ENCODE measurements at places on chromosomes 5 and 9.

DNA sequence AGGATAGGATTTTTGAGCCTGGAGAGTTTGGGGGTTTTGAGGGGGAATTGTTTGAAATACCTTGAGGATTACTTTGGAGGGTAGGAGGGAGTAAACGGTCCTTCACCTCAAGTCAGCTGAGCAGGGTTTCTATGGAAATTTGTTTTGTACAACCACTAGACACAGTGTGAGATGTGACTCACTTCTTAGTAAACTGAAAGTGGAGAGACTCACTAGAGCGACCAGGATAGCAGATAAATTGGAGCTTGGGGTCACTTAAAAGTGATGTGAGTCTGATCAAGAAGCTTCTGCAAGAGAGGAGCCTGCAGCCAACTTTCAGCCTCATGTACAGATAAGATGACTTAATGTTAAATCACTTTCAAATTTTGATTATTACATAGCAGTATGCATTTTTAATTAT, 1945.9 kb upstream of the NUDT12 start:
- DNase-seq: no peak

- DNase-seq: peak; percentile 81
Measured at GRCh38 chr5:157390551-157391297, 69.3 kb upstream of the NIPAL4 start.

- DNase-seq: no peak
Measured at GRCh38 chr9:14095277-14095676, 218.7 kb downstream of the NFIB start.

DNA sequence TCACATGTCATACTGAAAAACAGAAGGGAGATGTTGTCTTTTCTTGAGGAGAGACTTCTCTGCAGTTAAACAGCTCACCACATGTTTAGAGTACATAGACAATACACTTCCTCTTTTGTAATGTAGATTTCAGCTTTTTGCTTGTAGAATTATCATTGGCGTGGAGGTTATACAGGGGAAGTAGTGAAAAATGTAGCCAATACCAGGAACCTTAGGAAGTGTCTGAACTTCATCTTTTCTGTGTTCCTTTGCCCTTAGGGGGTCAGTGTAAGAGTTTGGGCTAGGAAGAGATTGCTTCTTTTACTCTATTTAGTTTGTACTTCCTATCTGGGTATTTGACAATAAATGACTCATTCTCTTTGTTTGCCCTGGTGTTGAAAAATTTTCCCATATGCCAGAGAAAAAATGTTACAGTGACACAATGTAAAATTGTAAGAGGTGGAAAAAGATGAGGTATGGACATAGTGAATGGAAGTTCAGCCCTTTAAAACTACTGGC, 21.0 kb upstream of the CDKN2B start:
- DNase-seq: no peak

- no peak for DNase-seq
Measured at GRCh38 chr5:14807471-14807870, 64.1 kb downstream of the ANKH start.

DNA sequence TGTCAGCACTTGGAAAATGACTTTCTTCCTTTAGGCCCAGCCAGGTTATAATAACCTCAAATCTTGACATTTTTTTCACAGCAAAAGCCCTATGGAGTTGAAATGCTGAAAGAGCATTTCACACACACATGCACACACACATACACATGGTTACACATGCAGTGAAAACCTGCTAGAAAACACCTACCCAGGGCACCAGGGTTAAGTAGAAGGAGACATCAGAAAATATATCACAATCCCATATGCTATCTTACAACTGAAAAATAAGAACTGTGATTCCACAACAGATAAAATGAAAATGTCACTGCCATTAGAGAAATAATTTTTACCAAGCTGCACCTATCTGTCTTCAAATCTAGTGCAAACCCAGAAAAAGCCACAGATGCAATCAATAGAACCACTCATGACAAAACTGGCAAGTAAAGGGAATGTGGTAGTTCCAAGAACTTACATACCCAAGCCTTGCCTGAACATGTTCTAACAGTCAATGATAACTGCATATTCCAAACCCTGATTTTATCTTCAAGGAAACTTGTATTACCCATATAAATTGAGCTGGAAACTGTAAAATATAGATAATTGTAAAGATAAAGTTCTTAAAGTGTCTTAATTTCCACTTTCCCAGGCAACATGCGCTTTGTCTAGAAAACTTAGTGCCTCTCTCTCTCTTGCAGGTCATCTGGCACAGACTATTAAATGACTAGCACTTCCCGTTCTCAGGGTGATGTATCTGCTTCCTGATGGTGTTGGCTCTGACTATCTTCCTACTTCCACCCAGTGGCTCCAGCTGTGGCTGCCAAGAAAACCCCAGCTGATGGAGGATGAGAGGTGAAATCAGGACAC, 250.2 kb upstream of the PTGER4 start:
- DNase-seq: no peak

DNA sequence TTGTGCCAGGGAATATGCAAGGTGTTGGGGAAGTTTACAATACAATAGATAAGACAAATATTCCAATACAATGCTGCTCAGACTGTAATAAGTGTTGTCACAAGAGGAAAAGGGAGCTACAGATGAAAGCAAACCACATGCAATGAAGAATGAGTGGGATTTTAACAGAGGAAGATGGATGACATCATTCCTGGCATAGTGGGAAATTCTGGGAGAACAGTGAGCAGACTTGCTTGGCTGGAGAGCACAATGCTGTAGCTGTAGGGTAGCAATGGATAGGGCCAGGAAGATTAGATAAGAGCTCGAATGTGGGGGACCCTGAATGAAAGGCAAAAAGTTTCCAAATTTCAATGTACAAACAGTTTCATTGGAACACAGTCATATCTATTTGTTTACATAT, 9.5 kb upstream of the DPYSL3 start:
- no peak for DNase-seq

GRCh38 chr5:52787600-52788504, at the start of the genes ITGA1 and PELO:
Gene ITGA1, plus strand, starts transcription at chr5:52787916. Its CDS starts 438 bp downstream, at chr5:52788354.
Gene PELO, plus strand, starts transcription at chr5:52787916. Its CDS starts 12,479 bp downstream, at chr5:52800395.
- no peak for DNase-seq

DNA sequence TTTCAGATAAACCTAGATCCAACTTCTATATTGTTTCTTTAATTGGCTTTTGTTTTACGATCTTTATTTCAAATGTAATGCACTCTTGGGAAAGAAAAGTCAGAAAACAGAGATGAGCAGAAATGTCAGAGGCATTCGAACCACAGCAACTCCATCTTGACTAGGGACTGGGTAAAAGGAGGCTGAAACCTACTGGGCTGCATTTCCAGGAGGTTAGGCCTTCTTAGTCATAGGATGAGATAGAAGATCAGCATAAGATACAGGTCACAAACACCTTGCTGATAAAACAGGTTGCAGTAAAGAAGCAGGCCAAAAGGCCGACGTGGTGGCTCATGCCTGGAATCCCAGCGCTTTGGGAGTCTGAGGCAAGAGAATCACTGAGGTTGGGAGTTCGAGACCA, 30.5 kb upstream of the DAPK1 start:
- no peak for DNase-seq

GRCh38 chr9:68719847-68720246, 14.8 kb downstream of the PIP5K1B start:
- no peak for DNase-seq

GRCh38 chr5:109905906-109906305, 216.2 kb downstream of the MAN2A1 start:
- no peak for DNase-seq

DNA sequence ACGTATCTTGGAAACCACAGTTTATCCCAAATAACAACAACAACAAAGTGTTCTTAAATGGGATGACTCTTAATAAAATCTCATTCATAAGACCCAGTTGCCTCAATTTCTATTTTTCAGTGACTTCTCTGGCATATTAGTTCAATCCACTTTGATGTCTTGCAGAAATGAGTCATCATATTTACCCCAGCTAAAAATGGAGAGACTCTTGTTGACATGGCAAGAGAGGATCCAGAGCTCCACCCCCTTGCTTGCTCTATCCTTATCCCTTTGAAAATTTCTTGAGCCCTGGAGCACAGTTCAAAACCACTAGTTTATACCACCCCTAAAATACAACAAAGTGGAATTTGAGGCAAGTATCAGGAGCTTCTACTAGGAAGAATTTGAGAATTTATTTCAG, 20.8 kb downstream of the VCAN start:
- no peak for DNase-seq

DNA sequence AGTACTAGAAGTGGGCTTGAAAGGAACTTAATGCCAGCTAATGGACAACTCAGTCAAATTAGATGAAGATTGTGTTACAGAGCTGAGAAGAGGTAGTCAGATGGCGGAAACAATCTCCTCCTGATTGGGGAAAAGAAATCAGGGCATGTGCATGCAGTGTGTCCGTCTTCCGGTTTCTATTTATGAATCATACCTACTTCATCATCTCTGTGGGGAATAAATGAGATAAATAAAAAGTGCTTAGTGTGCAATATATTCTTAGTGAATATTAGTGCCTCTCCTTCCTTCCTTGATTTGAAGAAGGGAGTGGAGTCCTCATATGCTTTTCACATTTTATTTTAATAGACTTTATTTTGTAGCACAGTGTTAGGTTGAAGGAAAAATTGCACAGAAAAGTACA, 108.7 kb upstream of the NFIL3 start:
- DNase-seq: no peak

DNA sequence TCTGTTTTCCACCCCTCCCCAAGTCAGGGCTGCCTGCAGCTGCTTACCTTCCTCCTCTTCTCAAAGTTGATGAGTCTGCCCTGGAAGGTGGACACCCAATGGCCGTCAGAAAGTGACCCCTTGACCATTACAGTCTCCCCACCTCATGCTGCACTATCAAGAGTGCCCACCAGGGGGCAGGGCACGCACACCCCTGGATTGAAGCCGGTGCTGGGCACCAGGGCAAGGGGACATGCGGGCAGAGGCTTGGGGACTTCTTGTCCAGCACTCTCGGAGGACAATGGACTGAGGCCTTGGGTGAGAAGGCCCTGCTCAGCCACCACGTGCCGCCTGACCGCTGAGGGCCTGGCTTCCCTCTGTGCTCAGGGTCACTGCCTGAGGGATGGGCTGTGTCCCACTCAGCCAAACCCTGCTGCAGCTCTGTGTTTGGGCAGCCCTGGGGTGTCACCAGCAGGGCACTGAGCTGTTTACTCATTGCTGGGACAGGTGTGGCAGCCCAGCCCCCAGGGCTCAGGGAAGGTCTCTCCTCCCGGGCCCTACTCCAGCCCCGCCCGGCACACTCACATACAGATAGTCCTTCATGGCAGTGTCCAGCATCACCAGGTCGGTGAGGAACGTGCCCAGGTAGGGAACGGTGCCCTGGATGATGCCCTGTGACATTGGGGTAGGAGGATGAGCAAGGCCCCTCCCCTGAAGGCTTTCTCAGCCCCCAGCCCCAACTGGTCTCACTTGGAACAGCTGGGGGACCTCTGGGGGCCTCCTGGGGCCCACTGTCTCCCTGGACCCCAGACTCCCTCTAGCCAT, 17.7 kb downstream of the RALGDS start:
- DNase-seq: no peak

DNA sequence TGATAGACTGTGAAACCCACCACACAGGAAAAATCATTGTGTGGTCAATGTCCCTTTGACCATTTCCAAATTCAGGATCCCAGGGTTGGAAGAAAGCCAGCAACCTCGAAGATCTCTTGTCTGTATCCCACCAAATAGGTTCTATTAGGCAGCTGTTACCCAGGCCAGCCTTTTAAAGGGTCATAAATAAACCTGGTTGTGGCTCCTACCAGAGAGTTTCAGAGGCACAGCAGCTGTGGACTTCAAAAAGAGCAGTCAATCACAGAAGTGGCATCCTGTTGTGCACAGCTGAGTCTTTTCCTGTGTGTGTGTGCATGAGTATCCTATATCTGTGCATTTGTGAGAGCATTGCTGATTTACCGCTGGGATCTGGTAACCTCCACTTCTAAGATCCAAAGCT, 23.7 kb upstream of the OR2S2 start:
- no peak for DNase-seq

DNA sequence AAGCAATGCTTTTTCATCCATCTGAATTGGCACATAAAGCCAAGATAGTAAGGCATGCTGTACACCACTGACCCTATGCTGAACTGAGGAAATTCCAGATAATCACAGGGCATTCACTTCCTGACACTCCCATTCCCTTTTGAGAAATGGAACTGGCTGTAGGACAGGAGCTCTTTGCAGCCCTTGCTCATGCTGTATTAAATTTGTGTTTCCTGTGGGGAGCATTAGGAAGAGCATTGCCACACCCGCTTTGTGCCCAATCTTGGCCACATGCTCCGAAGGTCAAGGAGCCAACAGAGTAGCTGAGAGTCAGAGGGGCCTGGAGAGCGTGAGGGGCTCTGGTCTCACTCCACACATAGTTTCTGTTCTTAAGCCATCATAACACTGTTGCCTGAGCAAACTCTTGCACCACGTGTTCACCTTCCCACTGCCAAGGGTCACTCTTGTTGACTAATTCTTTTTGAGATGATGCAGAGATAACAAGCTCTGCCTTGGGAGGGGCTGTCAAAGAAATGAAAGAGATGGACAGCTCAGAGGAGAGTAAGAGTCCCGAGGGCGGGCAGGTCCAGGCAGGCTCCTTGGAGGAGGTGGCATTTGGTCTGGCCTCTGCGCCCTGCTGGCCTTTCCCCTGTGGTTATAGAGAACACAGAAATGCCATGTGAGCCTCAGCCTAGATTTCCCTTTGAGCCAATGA, 31.7 kb upstream of the ARAP3 start:
- DNase-seq: no peak

GRCh38 chr5:156819537-156819936, 30.6 kb upstream of the PPP1R2B start:
- no peak for DNase-seq

- DNase-seq: no peak
Measured at GRCh38 chr9:27206041-27206440, 90.9 kb downstream of the EQTN start.

- DNase-seq: no peak
Measured at GRCh38 chr9:130128733-130129431, 43.3 kb upstream of the NCS1 start.

- DNase-seq: no peak
Measured at GRCh38 chr5:141940695-141941271, 17.1 kb downstream of the DELE1 start.

DNA sequence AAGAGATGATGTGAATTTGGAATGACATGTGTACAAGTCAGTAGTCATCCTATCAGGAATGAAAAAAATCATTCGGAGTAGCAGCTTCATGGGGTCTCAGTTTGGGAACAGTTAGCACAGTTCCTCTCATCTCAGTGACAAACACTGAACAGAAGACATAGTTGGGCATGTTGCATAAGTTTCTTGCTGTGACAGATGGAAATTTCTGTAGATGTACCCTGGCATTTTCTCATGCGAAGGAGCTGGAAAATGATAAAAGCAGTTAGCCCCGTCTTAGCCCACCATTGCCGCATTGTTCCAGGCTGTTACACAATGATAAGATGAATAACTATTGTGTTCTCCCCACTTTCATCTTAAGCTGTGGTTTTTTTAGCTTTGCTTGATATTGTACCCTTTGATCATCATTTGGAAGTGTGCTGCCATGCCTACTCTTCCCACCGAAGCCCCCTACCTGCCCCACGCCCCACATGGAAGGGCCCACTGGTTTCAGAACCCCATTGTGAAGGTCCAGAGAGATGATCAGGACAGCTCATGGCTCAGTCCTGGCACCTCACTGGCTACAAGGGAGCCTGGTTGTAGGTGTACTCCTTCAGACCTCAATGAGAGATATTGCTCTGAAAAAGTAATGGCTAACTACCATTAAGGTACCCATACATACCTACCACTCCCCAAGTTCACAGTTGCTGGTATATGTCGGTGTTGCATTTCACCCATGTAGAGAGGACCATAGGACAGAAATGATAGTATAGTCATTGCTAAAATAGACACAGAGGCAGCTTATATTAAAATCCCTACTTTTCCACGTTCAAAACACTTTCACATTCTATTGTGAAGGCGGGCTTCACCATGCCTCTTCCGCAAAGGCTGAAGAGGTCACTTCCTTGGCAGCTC, 38.8 kb downstream of the SFXN1 start:
- no peak for DNase-seq

GRCh38 chr5:42108468-42108867, 183.4 kb downstream of the FBXO4 start:
- DNase-seq: no peak
